Tongue (tissue), 3 donors: ENCODE measurements at places on chromosomes 6 and 20. TPM values are rescaled to one million over a fixed set of nuclear protein-coding genes. Genes with fewer than 3 reads are reported as not detected.

Gene CAGE1
- 0.21 TPM for total RNA-seq

Gene SLC44A4
- total RNA-seq = 1.7 TPM

Gene ACOT13
- total RNA-seq = 5.7 TPM

Gene LRFN2
- 0.72 TPM for total RNA-seq

Gene GMPR
- total RNA-seq = 50.2 TPM

Gene RBPJL
- not detected for total RNA-seq

GRCh38 chr20:63968136-63968927, 1.4 kb downstream of the ZNF512B start:
- no peak for DNase-seq

- DNase-seq = no peak
These were observed 36.5 kb upstream of the HLA-G start for GRCh38 chr6:29791162-29791561.

DNA sequence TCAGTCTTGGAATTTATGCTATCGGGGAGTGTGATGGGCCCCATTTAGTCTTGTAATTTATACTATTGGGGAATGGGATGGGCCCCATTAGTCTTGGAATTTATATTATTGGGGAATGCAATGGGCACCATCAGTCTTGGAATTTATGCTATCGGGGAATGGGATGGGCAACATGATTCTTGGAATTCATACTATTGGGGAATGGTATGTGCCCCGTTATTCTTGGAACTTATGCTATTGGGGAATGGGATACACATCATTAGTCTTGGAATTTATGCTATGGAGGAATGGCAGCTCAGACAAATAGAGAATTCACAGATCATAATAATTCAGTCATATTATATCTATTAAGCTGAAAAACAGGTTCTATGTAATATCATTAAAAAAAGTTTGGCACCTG, 300.3 kb downstream of the SMOC2 start:
- DNase-seq = no peak

DNA sequence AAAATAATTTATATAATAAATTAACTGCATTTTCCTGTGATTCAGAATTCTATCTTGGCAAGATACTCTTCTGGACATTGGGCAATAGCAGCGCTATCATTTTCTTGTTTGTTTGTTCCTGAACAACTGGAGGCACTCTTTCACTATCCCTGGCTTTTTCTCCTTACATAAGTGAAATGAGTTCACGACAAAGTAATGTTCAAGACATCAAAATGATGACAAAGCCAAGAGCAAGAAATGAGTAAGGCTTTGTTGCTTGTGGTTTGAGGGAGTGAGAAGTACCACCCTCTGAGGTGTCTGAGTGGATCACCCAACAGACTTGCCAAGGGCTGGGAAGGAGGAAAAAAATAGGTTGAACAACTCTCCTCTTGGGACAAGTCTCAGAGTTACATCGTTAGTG, 466.6 kb upstream of the JAG1 start:
- no peak for DNase-seq

- no peak for DNase-seq
These were observed 162.7 kb upstream of the MLN start for GRCh38 chr6:33966536-33966935.

- DNase-seq = no peak
These were observed 4.5 kb upstream of the CITED2 start for GRCh38 chr6:139378882-139379341.

DNA sequence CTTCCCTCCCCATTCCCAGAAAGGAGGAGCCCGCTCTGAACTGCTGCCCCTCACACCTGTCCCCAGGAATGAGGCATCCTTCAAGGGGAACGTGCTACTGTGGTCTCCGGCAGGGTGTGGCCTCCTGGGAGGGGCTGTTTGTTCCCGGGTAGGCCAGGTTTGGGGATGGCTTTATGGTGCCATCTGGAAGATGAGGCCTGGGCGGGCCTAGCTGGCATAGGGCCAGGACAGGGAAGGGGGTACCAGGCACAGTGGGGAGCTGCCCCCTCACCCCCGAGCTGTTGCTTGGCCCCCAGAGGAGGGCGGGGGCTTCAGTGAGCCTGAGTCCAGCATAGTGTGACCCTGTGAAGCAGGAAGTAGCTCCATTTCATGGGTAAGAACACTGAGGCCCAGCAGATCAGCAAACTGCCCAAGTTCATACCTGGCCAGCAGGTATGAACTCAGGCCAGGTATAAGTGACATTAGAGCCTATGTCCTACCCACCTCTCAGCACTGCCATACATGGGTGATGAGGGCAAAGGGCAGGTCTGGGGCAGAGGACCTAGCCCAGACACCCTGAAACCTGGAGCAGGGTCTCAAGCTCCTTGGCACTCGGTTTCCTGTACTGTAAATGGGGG, 17.5 kb upstream of the SPDEF start:
- no peak for DNase-seq

- DNase-seq = no peak
These were observed 112.6 kb downstream of the CDYL start for GRCh38 chr6:4888841-4889240.

DNA sequence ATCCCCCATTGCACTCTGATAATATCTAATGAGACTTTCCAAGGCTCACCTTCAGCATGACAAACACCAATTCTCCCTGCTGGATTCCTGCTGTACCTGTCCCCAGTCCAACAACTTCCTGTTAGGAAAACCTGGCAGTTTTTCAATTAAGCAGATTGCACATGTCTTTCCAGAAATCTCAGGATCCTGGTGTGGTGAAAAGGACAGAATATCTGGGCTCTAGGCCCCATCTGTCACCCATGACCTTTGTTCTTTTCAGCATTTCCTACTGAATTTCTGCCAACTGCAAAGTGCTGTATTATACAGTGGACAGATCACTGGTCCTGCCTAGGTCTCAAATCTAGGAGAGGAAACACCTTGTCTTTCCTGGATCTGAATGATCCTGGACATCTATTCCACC, 27.7 kb upstream of the DTNBP1 start:
- DNase-seq = no peak

DNA sequence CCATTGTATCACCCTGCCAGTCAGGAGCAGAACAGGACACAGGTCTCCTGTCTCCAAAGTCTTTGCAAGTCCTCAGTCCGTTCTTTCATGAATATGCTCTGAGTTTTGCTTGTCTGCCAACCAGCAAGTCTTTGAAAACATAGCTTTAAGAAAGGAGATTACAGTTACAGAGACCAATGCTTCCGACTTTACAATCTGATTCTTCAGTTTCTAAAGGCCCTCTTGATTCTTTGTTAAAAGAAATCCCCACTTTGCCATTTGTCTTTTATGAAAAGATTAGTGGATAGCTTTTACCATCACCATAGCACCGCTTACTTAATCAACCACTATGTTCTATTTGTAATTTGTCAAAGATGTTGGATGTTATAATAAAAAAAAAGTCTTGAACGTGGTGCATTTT, 562.8 kb upstream of the BTBD3 start:
- DNase-seq = no peak

DNA sequence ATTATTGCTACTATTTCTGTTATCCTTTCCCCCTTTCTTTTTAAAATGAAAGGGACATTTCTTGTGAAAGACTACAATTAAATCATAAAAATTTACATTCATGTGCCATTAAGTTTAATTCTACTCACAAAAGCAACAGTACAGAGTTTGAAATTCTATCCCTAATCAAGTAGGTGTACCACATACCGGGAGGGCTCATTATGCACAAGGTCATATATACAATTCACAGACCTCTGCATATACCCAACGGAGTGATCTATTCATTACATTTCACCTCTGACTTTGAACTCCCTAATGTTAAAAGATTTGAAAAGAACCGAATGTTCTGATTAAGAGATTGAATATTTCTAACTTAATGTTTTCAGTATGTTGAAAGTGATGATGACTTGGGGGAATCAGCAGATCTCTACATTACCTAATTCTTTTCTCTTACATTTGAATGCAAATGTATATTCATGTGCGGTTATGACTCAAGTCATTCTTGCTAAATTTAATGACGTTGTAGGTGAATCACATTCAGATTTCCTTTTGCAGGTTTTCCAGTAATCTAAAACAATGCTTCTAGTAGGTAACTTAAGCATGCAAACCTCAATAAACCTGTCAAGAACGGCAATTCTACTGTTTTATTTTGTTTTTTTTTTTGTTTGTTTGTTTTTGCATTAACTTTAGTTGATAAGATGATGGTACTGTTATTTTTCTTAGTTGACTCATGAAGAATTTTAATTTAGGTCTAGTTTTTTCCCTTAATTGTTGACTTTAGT, 7.3 kb downstream of the EYA4 start:
- no peak for DNase-seq

GRCh38 chr6:3287976-3288707, 29.4 kb downstream of the PSMG4 start:
- DNase-seq = no peak

GRCh38 chr6:168155193-168155592, 76.2 kb upstream of the FRMD1 start:
- DNase-seq = peak; percentile 28

- no peak for DNase-seq
These were observed 294.7 kb downstream of the FRK start for GRCh38 chr6:115765966-115766365.

DNA sequence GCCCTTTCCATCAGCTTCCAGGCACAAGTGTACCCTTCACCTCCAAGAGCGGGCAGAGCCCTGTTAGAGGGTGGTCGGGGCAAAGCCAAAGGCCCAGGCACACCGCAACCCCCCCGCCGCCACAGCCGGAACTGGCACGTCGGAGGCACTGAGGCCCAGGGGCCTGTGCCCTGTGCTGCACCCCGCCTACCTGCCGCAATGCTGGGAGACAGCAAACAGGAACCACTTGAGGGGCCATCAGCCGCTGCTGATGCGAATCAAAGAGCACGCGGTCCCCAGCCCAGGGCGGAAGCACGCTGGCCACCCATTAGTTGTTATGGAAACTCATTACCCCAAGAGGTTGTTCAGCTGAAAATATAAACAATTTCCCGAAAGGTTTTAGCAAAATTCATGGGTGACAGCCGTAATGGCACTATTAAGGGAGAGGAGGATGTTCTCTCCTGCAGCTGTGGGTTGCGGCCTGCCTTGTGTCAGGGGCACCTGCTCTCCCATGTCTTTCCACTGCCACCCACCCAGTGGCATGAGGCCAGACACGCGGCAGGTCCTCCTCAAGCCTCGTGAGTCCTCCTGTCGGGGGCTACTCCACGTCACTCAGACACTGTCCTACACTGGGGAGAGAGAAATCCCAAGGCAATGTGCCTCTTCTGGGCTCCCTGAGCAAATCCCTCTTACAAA, 65.3 kb downstream of the EDN3 start:
- DNase-seq = peak; percentile 92
